CD4-positive, CD25-positive, alpha-beta regulatory T cell (primary cell): ENCODE measurements at places on chromosomes 11 and 22.

DNA sequence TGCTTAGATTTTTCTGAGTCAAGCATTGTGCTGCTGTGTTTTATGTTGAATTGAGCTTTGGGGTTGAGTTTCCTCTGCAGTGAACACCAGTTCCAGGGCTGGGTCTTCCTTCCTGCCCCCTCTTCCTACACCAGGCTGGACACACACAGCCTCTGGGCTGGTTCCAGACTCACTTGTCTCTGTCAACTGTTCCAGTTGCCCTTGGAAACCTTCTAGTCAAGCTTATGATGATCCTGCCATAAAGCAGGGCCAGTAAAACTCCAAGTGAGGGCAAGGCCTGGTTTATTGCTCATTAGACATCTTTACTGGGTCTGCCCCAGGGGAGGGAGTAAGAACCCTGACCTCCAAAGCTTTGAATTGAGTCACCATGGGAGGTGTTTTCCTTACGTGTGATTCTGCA is 61.1 kb downstream of the KIAA1671 start:
- no peak for DNase-seq

DNA sequence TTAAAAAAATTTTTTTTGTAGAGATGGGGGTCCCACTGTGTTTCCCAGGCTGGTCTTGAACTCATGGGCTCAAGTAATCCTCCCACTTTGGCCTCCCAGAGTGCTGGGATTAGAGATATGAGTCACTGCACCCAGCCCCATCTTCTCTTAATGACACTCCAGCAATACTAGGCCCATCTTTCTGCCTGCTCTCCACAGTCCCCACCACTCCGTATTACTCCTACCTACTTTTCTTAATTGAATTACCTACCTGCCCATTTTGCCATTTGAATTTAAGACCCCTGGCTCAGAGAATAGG is 2.0 kb upstream of the STIM1 start:
- no peak for DNase-seq

- DNase-seq = no peak
Observed at GRCh38 chr22:28978863-28979796, 82.5 kb downstream of the C22orf31 start.

GRCh38 chr22:29914165-29914564 is 31.2 kb downstream of the MTMR3 start:
- DNase-seq = no peak

- no peak for DNase-seq
Observed at GRCh38 chr11:119116235-119116594, 5.2 kb upstream of the HINFP start.

DNA sequence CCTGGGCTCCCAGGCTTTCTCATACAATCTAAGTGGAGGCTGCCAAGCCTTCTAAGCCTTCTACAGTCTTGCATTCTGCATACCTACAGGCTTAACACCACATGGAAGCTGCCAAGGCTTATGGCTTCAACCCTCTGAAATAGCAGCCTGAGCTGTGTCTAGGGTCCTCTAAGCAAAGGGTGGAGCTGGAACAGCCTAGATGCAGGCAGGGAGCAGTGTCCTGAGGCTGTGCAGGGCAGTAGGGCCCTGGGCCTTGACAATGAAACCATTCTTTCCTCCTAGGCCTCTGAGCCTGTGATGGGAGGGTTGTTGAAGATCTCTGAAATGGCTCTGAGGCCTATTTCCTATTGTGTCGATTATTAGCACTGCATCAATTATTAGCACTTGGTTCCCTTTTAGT is 150.9 kb upstream of the GRK3 start:
- no peak for DNase-seq

GRCh38 chr11:126011265-126011664 is 51.4 kb downstream of the CDON start:
- DNase-seq = no peak

GRCh38 chr11:124841201-124841600 is 24.0 kb upstream of the ROBO3 start:
- no peak for DNase-seq

- no peak for DNase-seq
Observed at GRCh38 chr22:46681010-46681409, 57.0 kb downstream of the CERK start.

GRCh38 chr11:94885133-94885532 is 88.2 kb downstream of the CWC15 start:
- no peak for DNase-seq

DNA sequence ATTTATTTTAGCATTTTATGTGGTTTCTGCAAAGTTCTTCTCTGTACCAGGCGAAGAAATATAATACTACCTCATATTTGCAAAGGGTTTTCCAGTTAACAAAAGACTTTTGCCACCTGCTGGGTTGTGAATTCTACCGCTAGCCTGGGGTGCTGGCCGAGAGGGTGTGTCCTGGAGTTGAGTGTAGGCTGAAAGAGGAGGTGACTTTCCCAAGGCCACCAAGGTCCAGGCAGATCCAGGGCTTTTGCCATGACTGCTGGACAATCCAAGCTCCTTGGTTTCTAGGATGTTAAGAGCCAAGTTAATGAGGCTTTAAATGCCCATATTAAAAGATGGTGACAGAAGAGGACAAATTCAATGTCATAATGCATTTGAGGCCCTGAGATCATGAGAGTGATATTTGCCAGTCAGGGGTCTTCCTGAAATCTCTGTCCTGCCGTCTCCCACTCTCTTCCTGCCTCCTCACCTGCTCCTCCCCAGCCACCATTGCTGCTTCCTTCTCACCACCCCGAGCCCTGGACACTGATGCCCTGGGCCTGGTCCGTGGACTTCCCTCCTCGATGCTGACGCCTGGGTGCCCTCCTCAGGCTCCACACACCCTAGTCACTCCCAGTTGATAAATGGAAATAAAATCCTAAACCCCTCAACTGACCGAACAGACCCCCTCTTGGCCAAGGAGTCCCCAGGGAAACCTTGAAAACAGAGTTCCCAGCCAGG is 825.6 kb downstream of the TBC1D22A start:
- DNase-seq = no peak

DNA sequence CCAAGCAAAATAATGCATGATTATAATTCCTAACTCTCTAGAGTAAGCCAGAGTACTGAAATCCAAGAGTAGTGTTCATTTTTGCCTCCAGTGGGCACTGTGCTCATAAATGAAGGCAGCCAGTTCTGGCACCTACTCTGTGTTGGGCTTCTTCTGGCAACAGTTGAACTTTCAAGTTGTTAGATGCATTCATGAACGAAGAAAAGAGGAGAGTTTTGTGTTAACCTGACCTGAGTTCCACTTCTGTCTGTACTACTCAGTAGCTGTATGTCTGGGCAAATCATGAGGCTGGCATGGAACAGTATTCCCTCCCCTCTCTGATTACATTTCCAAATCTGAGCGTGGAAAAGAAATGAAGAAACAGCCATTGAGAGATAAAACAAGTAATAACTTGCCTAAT is 20.3 kb upstream of the TENM4 start:
- no peak for DNase-seq

- no peak for DNase-seq
Observed at GRCh38 chr11:86740628-86741483, 59.5 kb upstream of the PRSS23 start.

DNA sequence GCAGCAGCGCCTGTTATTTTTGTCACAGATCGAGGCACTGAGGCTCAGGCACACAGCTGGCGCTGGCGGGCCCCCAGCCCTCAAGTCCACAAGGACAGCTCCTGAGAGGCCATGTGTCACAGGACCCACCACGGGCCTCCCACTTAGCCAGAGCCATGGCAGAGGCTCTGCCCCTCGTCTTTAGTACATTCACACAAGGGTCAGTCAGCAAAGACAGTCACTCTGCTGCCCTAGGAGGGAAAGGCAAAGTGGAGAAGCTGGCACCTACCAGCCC is 29.1 kb downstream of the GNAZ start:
- no peak for DNase-seq

DNA sequence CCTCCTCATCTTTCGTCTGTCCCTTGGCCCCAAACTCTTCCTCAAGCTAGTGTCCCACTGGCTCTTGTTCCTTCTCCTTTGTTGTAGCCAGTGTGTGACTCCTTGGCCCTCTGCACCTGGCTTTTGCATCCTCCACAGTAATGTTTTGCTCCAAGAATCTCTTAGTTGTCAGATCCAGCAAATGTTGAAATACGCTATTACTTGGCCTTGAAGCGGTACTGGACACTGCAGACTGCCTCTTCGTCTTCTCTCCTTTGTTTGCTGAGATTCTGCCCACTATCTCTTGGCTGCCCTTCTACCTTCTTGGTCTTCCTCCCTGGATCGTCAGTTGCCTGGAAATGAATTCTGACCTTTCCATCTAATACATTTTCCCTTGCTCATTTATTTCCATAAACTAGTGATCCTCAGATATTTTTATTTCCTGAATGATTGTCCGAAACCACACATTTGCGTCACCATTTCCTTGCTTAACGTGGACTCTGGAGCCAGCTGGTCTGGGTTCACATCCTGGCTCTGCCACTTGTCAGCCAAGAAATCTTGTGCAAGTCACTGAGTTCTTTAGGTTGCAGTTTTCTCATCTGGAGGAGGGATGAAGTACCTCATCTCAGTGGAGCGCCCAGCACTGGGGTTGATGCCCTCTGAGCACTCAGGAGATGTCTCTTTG is 113.6 kb downstream of the LDLRAD3 start:
- DNase-seq = no peak

DNA sequence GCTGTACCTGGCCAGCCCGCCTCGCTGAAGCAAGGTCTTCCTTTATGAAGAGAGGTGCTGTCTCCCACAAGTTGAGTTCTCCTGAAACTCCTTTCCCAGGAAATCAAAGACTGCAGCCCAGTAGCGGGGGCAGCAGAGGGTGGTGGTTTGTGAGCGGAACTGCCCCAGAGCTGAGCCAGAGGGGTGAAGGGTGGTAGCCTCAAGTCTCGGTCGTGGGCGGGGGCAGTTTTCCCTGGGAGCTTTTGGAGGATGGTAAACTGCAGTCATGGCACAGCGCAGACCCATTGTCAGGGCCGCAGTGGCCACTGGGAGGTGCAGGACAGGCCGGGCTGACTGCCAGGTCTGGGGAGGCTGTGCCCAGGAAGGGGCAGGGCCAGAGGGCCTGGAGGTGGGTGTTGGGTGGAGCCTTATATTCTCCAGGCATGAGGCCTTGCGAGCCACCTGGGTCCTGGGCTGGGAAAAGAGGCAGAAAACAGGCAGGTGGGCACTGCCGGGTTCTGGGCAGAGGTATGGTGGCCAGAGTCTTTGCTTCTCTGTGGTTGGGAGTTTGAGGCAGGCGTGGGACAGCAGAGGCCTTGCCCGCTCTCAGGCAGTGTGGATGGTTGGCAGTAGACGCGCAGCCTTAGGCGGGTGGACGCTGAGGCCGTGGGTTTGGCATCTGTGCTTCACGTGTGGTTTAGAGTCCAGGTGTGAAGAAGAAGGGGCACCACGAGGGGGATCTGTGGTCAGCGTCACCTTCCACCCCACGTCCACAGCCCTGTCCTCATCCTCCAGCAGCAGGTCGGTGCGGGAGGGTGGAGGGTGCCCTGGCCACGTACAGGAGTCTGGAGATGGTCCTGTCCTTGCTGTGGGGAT is 1176.4 kb downstream of the BRD1 start:
- no peak for DNase-seq

GRCh38 chr11:6405846-6406245 is 13.0 kb downstream of the APBB1 start:
- DNase-seq = no peak

GRCh38 chr11:4484310-4484709 is 1.9 kb downstream of the OR52K1 start:
- DNase-seq = no peak

DNA sequence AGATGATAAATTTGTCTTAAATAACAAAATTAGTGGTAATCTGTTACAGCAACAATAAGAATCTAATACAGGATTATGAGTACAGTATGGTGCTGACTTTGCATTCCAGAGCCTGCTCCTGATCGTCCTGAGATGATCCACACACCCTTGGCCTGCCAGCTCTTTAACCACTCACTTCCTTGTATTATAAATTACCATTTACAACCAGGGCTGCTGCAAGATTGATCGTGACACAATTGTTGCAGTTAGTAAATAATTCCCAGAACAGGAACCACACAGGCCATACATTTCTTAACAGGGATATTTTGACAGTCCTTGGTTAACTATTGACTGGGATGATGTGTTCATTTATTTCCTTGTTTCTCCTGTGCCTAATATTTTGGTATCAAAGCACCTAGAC is 3.8 kb upstream of the CBLIF start:
- no peak for DNase-seq

DNA sequence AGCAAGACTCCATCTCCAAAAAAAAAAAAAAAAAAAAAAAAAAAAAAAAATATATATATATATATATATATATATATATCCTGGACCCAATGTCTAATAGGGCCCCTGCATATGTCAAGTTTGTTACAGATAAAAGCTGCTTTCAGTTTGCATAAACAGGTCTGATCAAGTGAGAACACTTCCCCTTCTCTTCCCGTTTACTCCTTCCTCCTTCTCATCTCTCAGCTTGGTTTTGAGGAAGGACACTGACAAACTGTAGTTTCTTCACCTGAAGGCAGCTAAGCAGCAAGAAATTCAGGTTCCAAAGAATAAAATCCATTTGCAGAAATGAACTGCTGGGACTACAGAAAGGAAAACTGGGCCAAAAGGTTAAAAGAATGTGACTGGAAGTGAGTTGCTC is 11.7 kb downstream of the THOC5 start:
- DNase-seq = no peak

GRCh38 chr11:119249671-119250010 is 43.5 kb downstream of the CBL start:
- DNase-seq = no peak

- DNase-seq = no peak
Observed at GRCh38 chr11:32110795-32111194, 19.9 kb downstream of the RCN1 start.

- DNase-seq = no peak
Observed at GRCh38 chr22:27393371-27393770, 408.2 kb downstream of the MN1 start.

- no peak for DNase-seq
Observed at GRCh38 chr22:46953968-46954765, 191.7 kb downstream of the TBC1D22A start.

DNA sequence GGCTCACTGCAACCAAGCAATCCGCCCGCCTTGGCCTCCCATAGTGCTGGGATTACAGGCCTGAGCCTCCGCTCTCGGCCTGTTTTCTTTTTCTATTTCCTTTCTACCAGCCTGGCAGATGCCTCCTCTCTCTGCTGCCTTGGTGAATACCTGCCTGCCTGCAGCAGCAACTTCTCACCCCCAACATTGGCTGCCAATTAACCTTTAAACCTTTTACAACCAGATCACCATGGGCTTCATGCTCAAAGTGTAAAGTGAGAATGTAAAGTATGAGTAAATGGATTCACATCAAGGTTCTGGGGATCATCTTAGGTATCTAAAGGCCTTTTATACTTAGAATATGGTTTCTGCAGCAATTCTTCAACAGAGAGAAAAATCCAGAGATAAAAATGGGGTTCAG is 13.0 kb upstream of the FCHSD2 start:
- DNase-seq = no peak

DNA sequence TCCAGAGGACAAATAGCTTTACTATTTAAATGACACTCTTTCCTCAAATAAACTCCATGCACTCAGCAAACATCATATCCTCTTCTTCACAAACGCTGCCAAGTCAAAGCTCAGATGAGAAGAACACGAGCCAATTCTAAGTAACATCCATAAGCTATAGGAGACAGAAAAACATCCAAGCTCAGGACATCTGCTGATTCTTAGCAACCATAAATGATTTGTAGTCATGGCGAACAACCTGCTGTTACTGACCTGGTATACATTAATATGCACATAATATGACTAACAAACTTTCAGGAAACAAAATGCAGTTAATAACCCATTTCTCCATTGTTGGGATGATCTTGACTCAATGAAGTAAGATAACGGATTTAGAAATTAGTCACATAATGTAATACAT is 6.7 kb downstream of the GALNT18 start:
- DNase-seq = no peak
